Left renal cortex interstitium (tissue), 4 donors: ENCODE measurements at places on chromosomes 13 and 19. TPM values are rescaled to one million over a fixed set of nuclear protein-coding genes. Genes with fewer than 3 reads are reported as not detected.

DNA sequence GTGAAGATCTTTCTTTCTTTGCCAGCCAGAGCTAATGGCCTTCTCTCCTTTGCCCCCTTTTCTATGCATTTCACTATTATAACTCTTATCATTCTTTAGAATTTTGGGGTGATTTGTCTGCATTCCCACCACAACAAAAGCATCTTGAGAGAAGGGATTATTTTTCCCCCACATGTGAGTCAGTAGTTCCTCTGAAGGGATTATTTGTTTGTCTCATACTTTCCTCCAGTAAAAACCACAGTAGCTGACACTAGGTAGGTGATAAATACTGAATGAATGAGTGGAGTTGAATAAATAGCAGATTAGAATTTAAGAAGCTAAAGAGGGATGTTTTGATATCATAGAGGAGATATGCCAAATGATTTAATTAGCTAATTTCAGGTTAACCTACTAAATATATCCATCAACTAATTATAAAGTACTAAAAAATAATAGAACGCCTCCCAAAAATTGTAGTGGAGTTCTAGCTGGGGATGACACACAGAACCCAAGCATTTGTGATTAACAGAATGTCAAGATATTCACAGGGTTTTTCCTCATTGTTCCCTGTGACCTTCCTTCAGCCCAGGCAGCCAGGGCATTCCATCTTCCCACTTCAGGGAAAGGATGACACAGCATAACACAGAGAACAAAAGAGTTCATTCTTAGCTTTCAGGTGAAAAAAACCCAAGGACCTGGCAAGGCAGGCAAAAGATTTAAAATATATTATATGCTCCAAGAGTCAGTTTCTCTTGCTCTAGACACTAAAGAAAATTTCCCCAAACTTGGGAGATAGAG, 3.5 kb upstream of the TBC1D4 start:
- DNase-seq, result no peak

- no peak for DNase-seq
Measured at GRCh38 chr19:50460161-50460765, 16.0 kb upstream of the EMC10 start.

- DNase-seq, result no peak
Measured at GRCh38 chr19:35002037-35002535, 2.0 kb downstream of the GRAMD1A start.

DNA sequence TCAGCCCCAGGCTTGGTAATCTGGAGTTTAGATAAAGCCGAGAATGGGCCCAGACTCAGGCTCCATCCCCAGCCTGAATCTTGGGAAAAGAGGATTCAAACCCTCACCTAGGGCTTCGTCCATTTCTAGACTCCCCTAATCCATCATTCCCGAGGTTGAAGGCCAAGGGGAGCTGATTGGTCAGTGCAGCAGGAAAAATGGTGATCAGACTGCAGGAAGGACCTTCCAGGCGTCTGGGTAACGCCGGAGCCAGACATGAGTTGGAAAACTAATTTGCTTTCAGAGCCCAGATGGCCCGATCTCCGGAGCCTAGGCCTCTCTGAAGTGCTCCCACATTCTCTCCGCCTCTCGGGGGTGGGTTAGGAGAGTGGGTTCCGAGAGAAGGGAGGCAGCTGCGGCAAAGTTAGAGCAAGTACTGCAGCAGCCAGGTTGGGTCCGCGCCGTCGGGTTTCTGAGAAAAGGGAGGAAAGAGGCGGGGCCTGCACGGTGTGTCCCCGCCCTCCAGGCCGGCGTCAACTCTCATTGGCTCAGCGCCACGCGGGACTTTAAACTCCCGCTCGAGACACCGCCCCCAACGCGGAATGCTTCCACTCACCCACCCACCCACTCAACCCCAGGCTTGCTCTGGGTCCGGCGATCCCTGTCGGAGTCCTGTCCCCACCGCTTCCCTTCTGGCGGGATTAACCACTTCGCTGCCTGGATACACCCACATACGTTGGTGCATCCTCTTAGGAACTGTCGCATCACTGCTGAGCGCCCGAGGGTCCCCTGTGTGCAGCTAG, 788 bp upstream of the RTBDN start:
- no peak for DNase-seq

DNA sequence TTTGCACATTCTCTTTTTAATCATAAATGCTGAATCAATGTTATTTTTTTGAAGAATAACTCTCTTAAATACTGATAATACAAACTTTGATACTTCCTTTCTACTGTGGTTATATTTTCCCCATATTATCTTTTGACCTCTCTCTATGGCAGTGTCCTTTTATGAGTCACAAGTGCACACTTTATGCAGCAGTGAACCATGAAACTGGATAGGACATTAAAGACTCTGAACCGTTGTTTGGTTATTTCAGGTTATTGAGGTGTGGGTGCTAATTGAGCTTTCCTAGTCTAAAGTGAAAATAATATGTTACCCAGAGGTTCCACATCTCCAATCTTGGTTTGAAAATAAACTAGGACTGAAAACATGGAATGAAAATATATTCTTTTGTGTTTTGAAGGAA, 71.4 kb downstream of the DGKH start:
- DNase-seq, result no peak

- DNase-seq, result no peak
Measured at GRCh38 chr19:47240996-47241918, 10.3 kb upstream of the BBC3 start.

DNA sequence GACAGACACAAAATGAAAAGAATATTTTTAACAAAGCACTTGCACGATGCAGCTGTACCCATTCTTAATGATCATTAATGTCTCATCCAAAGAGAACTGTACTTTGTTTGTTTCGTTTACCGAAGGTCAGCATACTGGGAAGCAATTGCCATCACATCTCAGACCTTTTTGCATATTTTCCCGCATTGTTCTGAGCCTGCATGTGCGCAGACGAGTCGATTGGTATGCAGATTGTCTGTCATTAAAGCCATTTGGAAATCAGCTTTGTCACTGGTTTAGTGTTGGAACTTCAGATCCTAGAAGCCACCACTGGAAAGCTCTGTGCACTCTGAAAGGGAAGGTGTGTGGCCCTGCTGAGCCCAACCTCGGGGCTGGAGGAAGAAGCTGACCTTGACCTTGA, 15.6 kb downstream of the SPACA7 start:
- DNase-seq, result no peak

GRCh38 chr19:12293777-12294248, 870 bp downstream of the ZNF44 start:
- DNase-seq, result peak; percentile 54

- no peak for DNase-seq
Measured at GRCh38 chr19:6415591-6416190, 8.9 kb downstream of the KHSRP start.

DNA sequence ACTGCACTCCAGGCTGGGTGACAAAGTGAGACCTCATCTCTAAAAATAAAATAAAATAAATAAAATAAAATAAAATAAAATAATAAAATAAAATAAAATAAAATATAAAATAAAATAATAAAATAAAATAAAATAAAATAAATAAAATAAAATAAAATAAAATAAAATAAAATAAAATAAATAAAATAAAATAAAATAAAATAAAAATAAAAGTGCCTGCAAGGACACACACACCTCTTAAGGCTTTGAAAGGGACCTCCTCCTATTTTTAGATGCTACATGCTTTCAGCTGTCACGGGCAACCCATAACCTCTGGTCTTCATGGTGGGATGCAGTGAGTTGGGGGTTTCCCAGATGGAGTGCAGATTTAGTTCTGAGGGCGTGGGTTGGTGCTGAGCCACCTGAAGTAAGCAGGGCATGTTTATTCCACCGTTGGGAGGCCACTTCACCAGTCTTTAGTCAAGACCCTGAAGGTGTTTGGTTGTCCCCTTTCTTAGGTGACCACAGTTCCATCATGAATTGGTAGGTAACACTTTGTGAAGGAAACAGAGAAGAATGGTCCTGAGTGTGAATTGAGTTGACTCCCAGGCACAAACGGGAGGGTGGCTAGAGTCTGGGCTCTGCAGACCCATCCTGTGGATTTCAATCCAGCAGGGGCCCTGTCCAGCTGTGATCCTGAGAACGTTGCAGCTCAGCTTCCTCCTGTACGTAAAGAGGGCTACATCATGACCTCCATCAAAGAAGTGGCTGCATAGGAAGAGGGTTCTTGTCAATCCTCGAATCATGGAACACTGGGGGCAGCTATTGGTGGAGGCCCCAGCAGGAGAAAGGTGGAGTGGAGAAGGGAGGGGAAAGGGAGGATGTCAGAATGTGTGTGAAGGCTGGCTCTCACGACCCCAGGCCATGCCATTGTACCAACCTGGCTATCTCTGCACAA, 234.2 kb downstream of the ZNF536 start:
- no peak for DNase-seq

GRCh38 chr19:33624586-33624985, 2.8 kb downstream of the CHST8 start:
- no peak for DNase-seq

GRCh38 chr19:28670836-28671235, 542.1 kb downstream of the UQCRFS1 start:
- no peak for DNase-seq

- no peak for DNase-seq
Measured at GRCh38 chr13:29978211-29978610, 127.8 kb upstream of the UBL3 start.

DNA sequence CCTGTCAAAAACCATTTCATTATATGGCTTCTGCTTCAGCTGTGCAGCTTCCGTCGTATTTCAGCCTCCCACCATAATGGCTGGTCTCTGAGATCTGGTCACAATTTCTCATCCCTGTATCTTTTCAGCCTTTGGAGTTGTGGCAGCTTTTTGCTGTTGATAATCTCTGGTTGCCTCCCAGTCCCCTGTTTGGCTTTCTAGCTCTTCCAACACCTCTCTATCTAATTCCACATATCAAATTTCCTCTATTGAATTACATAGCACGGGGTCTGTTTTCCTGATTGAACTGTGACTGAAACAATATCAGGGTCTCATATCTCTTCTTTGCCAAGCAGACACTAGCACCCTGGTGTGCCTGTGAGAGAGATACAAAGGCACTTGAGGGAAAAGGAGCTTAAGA, 222.1 kb upstream of the OBI1 start:
- DNase-seq, result no peak

GRCh38 chr13:99916366-99917103, 55.0 kb downstream of the ZIC5 start:
- no peak for DNase-seq

GRCh38 chr19:52336117-52336790, at the start of gene ZNF610:
Gene ZNF610, plus strand, starts transcription at chr19:52336243. Its CDS starts 12,930 bp downstream, at chr19:52349173.
- DNase-seq, result peak; percentile 74

DNA sequence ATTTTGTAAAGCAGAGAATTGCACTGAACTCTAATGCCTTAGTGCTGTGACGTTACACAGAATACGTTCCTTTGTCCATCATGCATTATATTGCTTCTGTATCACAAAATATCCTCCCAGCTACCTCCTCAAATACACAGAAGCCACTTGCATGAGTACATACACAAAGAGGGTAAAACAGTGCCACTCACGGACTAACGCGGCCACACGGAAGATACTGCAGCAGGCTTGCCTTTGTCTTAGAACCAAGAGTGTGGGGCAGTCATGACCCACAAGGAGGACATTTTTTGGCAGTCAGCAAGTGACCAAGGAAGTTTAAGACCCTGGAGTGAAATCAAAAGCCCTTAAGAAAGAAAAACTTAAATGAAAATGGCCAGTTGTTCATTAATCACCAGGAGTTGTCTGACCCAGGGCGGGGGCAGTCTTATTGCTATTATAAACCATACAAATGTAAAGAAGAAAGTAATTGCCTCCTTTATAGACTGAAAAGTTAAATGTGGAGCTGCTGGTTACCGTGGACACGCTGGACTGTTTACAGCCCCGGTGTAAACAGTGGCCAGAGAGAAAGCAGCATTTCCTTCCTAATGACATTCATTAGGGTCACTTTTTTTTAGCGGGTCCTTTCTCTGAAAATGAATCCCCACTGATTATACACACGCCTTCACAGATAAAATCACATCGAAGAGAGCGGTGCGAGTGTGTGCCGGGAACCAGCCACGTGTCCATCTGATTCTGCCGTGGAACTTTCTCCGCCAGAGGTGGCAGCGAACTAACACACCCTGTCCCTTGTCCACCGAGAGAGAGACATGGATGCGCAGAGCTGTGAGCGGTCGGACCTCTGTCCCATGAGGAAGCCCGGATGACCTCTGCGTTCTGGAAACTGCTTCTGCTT, 66.8 kb downstream of the SOX1 start:
- DNase-seq, result peak; percentile 16

DNA sequence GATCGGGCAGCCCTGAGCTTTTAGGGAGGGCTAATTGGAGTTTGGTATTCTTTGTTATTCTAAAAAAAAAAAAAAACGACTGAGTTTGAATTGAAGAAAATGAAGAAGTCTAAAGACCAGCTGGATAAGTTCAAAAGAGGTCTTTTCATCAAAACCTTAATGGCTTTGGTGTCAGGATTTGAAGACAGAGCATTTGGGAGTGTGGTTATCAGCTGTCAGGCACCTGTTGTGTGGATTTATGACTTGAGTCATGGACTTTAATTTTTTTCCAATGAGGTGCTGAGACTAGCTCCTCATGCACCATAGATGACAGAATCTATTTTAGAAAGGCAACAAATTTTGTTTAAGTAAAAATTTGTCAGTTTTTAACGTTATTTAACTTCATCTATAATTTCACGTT, 72.5 kb downstream of the FREM2 start:
- DNase-seq, result no peak

DNA sequence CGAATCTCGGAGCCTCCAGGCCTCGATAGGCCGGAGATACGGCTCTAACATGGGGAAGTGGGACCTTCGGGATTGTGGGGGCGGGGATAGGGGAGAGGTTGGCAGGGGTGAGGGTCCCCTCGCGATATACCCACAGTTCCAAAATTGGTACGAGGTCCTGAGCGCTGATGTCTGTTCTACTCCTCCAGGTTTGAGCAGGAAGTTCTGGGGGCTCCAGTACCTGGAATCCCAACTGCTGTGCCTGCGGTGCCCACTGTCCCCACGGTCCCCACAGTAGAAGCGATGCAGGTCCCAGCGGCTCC, 447 bp downstream of the RBM42 start:
- no peak for DNase-seq

- no peak for DNase-seq
Measured at GRCh38 chr13:42968906-42969305, 23.1 kb downstream of the EPSTI1 start.

DNA sequence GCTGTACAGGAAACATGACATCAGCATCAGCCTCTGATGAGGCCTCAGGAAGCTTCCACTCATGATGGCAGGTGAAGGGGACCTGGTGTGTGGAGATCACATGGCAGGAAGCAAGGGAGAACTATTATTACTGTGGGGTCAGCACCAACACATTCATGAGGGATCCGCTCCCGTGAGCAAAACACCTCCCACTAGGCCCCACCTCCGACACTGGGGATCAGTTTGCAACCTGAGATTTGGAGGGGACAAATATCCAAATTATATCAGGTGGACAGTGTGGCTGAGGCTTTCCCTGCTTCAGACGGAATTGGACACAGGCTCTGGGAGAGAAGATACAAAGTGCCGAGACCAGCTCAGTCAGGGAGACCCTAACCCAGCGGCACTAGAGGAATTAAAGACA, 5.7 kb upstream of the ZNF792 start:
- DNase-seq, result no peak

- DNase-seq, result peak; percentile 33
Measured at GRCh38 chr13:57630661-57631595, 616 bp upstream of the PCDH17 start.

Gene MYADM
- polyA plus RNA-seq, result 61.3 TPM

Gene ZNF737
- 38.5 TPM for polyA plus RNA-seq
